Mesenteric fat pad (tissue), 1 donor: ENCODE measurements at places on chromosomes 3 and 15. TPM values are rescaled to one million over a fixed set of nuclear protein-coding genes. Genes with fewer than 3 reads are reported as not detected.
A peak's percentile ranks its signal among the peaks of the same experiment; 100 is the strongest.

DNA sequence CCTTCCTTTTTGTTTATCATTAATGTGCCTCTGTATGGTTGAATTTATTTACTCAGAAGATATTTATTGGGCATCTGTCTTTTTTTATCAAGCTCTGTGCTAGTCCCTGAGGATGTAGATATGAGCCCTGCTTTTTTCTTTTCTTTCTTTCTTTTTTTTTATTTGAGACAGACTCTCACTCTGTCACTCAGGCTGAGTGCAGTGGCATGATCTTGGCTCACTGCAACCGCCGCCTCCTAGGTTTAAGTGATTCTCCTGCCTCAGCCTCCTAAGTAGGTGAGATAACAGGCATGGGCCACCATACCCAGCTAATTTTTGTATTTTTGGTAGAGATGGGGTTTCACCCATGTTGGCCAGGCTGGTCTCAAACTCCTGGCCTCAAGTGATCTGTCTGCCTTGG, 58.5 kb downstream of the MBNL1 start:
- no peak for DNase-seq

The USP4 gene
- 65.5 TPM for total RNA-seq

DNA sequence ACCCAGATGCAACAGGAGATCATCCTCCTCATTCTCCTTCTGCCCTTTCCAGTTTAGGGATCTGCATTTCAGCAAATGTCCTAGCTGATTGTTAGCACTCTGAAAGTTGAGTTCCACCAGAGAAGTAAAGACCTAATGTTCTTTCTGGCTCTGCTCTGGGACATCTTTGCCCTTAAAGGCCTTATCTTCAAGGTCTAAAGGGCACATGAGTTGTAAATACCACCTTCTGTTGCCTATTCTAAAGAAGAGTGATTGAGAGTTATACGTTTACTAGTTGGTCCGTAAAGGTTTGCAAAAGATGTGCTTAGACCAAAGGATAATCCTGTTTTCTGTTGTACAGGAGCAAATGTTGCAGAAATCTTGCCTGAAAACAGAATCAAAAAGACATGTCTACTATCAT, 151.6 kb downstream of the ADAMTS9 start:
- DNase-seq, result no peak

- DNase-seq, result no peak
Measured at GRCh38 chr15:91471468-91471867, 371.4 kb downstream of the SV2B start.

GRCh38 chr3:37291275-37291700, 116.9 kb upstream of the LRRFIP2 start:
- no peak for DNase-seq

GRCh38 chr3:79497447-79498111, 270.2 kb downstream of the ROBO1 start:
- no peak for DNase-seq

- no peak for DNase-seq
Measured at GRCh38 chr3:132654190-132654589, 5.4 kb downstream of the ACAD11 start.

DNA sequence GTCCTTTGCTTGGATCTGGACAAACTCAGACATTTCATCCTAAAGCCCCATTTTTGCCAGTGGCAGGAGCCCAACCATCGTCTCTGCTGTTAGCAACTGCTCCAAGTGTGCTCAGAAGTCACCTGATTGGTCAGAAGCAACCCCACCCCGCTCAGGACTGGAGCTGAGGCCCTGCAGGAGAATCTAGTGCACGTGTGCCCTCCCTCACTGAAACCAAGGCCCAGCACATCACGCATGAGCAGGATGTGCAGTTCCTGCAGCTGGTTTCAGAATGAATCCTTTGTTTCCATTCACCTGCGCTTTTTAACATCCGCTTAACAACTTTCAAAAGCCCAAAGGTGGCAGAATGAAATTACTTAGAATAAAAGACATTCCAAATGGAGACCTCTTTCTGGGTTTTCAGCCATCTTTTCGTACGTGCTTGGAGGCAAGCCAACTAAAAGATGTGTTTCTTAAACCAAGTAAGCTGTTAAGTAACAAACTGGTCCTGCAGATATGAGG, 81.2 kb downstream of the SRGAP3 start:
- no peak for DNase-seq

The LRRC57 gene
- 19.4 TPM for total RNA-seq

The DUOXA1 gene
- total RNA-seq, result 1.8 TPM

GRCh38 chr3:13166243-13167063, 93.2 kb upstream of the IQSEC1 start:
- DNase-seq, result peak; percentile 71

DNA sequence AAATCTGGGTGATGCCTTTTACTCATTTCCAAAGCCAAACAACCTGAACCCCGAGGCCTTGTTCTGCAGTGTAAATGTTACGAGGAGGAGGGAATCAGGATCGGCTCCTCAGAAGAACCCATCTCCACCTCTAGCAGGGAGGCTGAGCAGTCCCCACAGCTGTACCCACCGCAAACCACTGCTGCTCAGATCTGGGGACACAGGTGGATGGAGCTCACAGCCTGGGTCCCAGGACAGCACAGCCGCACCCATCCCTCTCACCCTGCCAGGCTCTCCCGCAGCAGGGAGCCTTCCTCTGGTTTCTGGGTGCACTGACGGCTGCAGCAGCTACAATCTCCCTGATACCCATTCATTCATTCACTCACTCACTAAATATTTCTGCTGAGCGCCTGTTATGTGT, 44.0 kb upstream of the CGNL1 start:
- DNase-seq, result no peak

The TEX9 gene
- total RNA-seq, result 1.6 TPM

GRCh38 chr3:115912372-115912771, 289.1 kb downstream of the GAP43 start:
- DNase-seq, result no peak

- no peak for DNase-seq
Measured at GRCh38 chr3:139129892-139130291, 85.2 kb upstream of the PRR23C start.

DNA sequence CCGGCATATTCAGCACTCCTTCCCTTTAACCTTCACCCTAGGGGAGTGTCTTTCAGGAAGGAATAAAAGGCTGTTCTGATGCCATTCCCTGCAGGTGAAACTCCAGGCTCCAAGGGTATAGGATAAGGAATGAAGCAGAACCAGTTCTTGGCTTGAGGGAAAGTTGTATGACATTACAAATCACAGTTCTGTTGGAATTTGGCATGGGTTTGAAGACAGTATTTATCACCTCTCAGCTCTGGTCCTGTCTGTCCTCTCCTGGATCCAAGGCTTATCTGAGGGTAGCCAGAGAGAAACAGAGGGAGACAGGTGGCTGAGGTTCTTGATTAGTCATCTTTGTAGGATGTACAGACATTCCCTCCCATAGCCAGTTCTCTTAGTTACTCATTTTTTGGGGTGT, 37.1 kb downstream of the RAB11A start:
- DNase-seq, result no peak

DNA sequence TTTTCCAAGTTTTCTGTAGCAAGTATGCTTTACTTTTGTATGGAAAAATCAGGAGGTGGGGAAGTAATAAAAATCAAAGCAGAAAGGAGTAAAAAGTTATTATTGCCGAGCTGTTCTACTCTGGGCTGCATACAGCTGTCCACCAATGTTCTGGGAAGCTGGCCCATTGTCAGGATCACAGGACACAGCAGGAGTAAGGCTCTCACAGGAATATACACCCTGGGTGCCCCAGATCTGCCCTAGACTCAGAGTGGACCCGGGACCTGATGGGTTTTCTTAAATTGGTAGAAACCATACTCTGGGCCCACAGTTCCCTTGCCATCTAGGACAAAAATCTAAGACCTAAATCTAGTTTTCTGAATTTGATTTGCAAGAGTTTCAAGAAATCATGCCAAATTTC, 60.4 kb downstream of the TNIK start:
- no peak for DNase-seq

The GOLGA6B gene
- not detected for total RNA-seq

DNA sequence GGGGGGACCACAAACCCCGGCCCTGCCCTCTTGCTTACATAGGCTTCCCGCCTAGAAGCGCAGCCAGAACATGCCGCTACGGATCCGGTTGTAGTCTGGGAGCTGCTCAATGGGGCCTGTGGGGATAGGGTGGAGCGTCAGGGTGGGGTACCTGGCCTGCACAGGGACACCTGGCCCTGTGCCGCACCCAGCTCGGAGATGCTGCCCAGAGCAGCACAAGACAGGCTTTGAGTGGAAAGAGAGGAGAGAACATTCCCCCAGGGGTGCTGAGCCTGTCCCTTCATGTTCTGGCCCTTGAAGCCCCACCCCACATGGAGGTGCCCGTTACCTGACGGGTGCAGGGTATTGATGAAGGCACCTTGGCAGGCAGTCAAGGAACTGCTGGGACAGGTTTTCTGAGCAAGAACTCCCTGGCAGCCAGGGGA, 4.0 kb upstream of the COL7A1 start:
- no peak for DNase-seq

GRCh38 chr3:48686538-48687219, 964 bp upstream of the NCKIPSD start:
- DNase-seq, result no peak

- DNase-seq, result no peak
Measured at GRCh38 chr15:51759557-51760070, 8.2 kb downstream of the TMOD2 start.

The PCOLCE2 gene
- total RNA-seq, result 255 TPM

DNA sequence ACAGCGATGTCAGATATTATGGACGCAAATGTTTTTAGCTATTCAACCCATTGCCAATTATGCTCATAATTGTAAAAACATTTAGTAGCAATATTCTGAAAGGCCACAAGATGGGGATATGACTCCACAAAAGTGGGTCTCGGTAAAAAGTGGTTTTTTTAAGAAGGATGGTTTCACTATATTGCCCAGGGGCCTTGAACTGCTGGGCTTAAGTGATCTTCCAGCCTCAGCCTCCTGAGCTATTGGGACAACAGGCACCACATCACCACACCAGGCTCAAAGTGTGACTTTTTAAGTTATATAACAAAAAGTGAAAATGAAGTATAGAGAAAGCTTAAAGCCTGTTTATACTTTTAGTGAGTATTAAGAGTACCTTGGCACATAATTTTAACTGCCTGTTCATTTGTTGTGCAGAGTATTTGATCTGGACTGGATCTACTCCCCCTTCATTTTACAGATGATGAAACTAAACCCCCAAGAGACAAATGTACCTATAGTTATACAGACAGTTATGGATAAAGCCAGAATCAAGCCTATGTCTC, 9.4 kb downstream of the NAA50 start:
- no peak for DNase-seq

DNA sequence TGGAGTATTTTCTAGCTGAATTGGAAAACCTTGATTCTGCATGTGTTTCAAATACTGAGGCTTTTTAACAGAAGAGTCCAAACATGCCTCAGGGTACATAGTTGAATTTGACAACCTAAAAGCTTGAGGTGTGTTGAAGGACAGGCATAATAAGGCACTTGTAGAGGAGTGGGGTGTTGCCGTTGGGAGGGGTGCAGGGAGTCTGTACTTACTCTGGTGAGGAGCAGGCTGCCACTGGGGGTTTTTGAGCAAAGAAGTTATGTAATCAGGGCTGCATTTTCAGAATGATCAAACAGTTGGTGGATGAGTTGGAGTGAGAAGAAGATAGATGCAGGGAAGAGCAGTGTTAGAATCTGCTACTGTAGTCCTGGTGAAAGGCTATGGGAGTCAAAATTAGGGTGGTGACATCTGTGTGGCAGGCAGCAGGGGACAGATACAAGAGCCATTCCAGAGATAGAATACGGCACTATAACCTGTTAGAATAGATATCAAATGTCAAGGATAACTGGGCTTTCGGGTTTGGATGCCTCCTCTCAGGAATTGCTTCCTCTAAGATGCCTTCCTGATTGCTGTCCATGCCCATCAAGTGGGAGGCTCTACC, 161.6 kb downstream of the GHSR start:
- no peak for DNase-seq

DNA sequence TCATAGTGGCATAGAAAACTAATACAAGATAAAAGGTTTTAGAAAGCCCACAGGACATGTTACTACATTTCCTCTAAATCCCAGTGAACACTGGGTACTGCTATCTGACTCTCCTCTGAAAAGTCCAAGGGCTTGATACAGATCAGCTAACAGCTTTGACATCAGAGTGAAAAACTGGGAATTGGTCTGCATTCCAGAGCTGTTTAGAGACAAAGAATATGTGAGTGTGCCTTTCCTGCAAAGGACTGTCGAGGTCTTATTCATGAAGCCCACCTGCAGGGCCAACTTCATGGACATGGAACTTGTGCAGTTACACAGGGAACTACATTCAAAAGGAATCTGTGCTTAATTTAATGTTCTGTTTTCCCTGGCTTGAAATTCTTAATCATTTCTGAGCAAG, 5.2 kb upstream of the TMCO5A start:
- no peak for DNase-seq

DNA sequence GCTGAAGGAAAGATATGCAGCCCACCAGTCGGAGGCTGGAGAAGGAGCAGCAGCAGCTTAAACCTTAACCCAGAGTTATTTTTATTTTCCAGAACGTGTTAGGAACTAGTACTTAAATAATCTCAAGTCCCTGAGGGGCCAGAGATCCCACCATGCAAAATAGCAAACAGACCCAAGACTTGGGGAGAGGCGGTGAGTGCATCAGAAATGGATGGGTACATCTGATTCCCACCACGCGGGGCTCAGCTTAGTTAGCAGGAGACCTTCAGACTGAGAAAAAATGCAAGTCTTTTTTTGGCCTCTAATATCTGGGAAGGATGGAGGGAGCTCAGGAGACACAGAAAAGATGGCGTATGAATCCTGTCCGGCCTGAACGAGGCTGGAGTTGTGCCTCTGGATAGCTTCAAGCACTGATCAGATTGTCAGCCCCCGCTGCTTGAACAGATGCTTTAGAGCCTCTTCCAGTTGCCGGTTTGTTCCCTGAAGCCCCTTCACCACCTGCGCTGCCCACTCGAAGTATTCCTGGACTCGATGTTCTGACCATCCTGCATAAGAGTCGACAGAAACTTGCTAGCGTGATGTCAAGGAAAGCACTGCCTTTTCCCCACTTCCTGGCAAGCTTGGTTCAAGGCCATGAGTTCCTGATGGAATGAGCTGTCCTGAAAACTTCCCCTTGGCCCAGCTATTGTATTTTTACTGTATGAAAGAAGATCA, 1.3 kb downstream of the HDDC3 start:
- DNase-seq, result no peak

DNA sequence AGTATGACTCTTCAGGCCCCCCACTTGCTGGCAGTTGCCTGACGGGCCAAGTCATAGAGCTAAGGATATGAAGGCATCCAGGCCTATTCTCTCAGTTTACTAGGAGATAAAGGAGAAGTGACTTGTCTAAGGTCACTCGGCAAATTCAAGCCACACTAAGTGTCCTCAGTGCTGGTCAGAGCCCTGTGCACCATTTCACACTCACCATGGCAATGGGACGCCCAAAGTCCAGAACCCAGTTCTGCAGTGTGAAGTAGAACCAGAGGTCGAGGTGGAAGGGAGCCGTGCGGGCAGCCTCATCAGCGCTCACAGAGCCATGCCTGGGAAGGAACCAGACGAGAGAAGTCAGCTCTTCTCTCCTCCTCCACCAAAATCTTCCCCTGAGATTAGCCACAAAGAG, 11.2 kb downstream of the CLN6 start:
- peak; percentile 68 for DNase-seq

The SLCO2A1 gene
- 40.1 TPM for total RNA-seq

The NRROS gene
- total RNA-seq, result 20.7 TPM

GRCh38 chr15:40338041-40338657, 2.6 kb downstream of the CCDC9B start:
- no peak for DNase-seq

The FANCD2 gene
- 2.8 TPM for total RNA-seq

- peak; percentile 92 for DNase-seq
Measured at GRCh38 chr3:149969940-149970715, 567 bp downstream of the PFN2 start.
